ENCODE measurements at places on chromosomes 12 and 14.

GRCh38 chr12:106583242-106584103, 669 bp downstream of the RFX4 start:
- no peak overlapping the region for H3K4me3 ChIP-seq
- H3K27me3 ChIP-seq: peaks cover 3% of the 10 kb centered on the region
- H3K36me3 ChIP-seq: no peaks in the 10 kb centered on the region
- H3K4me1 ChIP-seq: no peaks in the 10 kb centered on the region
- no peak overlapping the region for H3K27ac ChIP-seq
- no peak for DNase-seq

GRCh38 chr14:101109347-101109638, 205.8 kb upstream of the RTL1 start:
- no peak for DNase-seq
- H3K27me3 ChIP-seq: no peaks in the 10 kb centered on the region
- no peak overlapping the region for H3K4me3 ChIP-seq
- H3K36me3 ChIP-seq: no peaks in the 10 kb centered on the region

GRCh38 chr12:2641761-2642160, 153.0 kb upstream of the FKBP4 start:
- no peak overlapping the region for H3K27ac ChIP-seq
- no peaks in the 10 kb centered on the region for H3K4me1 ChIP-seq
- H3K36me3 ChIP-seq: no peaks in the 10 kb centered on the region
- no peak overlapping the region for H3K4me3 ChIP-seq

- no peaks in the 10 kb centered on the region for H3K36me3 ChIP-seq
- no peaks in the 10 kb centered on the region for H3K4me1 ChIP-seq
- H3K4me3 ChIP-seq: no peak overlapping the region
- no peak overlapping the region for H3K27ac ChIP-seq
These were observed 139.0 kb upstream of the CCDC198 start for GRCh38 chr14:57632649-57633048.

DNA sequence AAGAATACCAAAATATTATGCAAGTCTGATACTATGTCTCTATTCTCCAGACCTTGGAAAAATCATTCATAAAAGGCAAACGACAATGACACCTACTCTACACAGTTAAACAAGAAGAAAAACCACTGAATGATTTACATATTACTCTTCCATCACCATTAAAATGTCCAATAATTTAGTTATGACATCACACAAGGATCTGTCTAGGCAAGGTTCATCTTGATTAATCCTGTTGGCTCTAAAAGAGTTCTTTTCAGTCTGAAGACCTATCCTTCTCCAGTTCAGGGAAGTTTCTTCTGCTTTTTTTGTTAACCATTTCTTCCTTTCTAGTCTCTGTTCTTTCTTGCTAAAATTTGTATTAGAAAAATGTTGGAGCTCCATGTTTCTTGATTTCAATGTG, 64.0 kb downstream of the OSBPL8 start:
- H3K4me3 ChIP-seq: no peak overlapping the region
- no peaks in the 10 kb centered on the region for H3K27me3 ChIP-seq
- DNase-seq: no peak
- no peaks in the 10 kb centered on the region for H3K4me1 ChIP-seq
- H3K27ac ChIP-seq: no peak overlapping the region

- no peak within 1 kb of the TSS for H3K27ac ChIP-seq
- no peak within 1 kb of the TSS for H3K4me3 ChIP-seq
- peaks cover 36% of the 10 kb centered on the region for H3K27me3 ChIP-seq
- DNase-seq: no peak
- no peaks in the 10 kb centered on the region for H3K36me3 ChIP-seq
These were observed at the start of gene ARHGEF25 for GRCh38 chr12:57611108-57611826. Gene ARHGEF25, plus strand, starts transcription at chr12:57611435. Its CDS starts 460 bp downstream, at chr12:57611895.

- no peak overlapping the region for H3K4me3 ChIP-seq
- H3K27me3 ChIP-seq: peaks cover 9% of the 10 kb centered on the region
- no peaks in the 10 kb centered on the region for H3K4me1 ChIP-seq
- DNase-seq: no peak
- H3K27ac ChIP-seq: no peak overlapping the region
These were observed 109.3 kb upstream of the EVL start for GRCh38 chr14:99955826-99956455.

DNA sequence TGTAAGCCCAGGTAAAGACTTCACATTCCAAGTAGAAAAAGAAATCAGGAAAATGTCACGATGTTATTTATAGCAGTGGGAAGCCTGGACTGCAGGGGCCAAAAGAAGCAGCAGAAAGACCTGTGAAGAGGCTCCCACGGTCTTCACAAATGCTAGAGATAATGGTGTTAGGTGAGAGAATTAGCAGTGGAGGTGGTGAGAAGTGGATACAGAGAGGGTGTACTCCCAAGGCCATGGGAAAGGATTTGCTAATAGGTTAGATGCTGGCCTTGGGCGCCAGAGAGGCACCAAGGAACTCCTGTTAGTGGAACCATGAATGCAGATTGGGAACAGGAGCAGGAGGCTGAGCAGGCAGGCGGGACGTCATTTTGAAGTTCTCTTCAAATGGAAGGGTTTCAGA, 386.1 kb downstream of the C12orf75 start:
- no peaks in the 10 kb centered on the region for H3K36me3 ChIP-seq
- DNase-seq: no peak
- no peak overlapping the region for H3K27ac ChIP-seq
- no peak overlapping the region for H3K4me3 ChIP-seq
- no peaks in the 10 kb centered on the region for H3K4me1 ChIP-seq
- peaks cover 35% of the 10 kb centered on the region for H3K27me3 ChIP-seq

- H3K36me3 ChIP-seq: peaks cover 39% of the 10 kb centered on the region
- H3K4me1 ChIP-seq: no peaks in the 10 kb centered on the region
- DNase-seq: no peak
- H3K27ac ChIP-seq: no peak overlapping the region
These were observed 17.8 kb downstream of the POMT2 start for GRCh38 chr14:77302926-77303325.

GRCh38 chr12:47410383-47410782, 295.4 kb downstream of the RPAP3 start:
- H3K27ac ChIP-seq: no peak overlapping the region
- H3K27me3 ChIP-seq: no peaks in the 10 kb centered on the region
- no peak overlapping the region for H3K4me3 ChIP-seq
- no peaks in the 10 kb centered on the region for H3K36me3 ChIP-seq

- no peak overlapping the region for H3K27ac ChIP-seq
- peaks cover 22% of the 10 kb centered on the region for H3K27me3 ChIP-seq
- no peaks in the 10 kb centered on the region for H3K4me1 ChIP-seq
- no peaks in the 10 kb centered on the region for H3K36me3 ChIP-seq
These were observed 64.9 kb upstream of the KCNA5 start for GRCh38 chr12:4978737-4979136.

DNA sequence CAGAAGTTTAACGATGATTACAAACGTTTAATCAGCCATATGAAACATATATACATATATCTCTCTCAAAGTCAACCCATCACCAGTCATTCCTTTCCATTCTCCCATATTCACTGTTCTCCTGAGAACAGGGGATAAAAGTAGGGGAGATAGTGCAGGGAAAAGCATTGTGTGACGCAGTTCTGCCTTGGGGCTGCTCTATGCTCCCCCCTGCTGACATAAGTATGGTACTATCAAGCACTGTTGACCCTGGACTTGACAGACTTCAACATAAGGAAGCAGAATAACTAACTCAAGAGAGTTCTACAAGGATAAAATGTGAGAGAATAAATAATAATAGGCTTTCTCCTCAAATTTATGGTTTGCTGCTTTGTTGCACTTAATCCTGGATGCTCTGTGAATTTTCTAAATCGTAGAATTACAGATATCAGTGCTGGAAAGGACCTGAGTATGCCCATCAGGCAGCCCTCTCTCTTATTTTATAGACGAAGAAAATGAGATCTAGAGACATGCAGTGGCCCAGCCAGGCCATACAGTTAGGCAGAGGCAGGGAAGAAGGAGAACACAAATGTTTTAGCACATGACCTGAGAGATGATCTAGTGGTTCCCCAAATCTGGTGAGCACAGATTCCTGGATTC, 87.2 kb downstream of the SCN8A start:
- no peaks in the 10 kb centered on the region for H3K27me3 ChIP-seq
- no peak overlapping the region for H3K4me3 ChIP-seq
- DNase-seq: peak; percentile 49

- H3K36me3 ChIP-seq: no peaks in the 10 kb centered on the region
- no peak overlapping the region for H3K27ac ChIP-seq
- H3K27me3 ChIP-seq: no peaks in the 10 kb centered on the region
- no peak overlapping the region for H3K4me3 ChIP-seq
- DNase-seq: no peak
These were observed 59.1 kb upstream of the OTOGL start for GRCh38 chr12:80040075-80040738.

- no peak overlapping the region for H3K27ac ChIP-seq
- no peaks in the 10 kb centered on the region for H3K27me3 ChIP-seq
- no peak for DNase-seq
- no peaks in the 10 kb centered on the region for H3K36me3 ChIP-seq
- no peaks in the 10 kb centered on the region for H3K4me1 ChIP-seq
These were observed 209.2 kb downstream of the C12orf75 start for GRCh38 chr12:105539735-105540134.

GRCh38 chr12:53097564-53098353, at the start of gene IGFBP6:
Gene IGFBP6, plus strand, starts transcription at chr12:53097667. Its CDS starts 51 bp downstream, at chr12:53097718.
- H3K4me1 ChIP-seq: peaks cover 20% of the 10 kb centered on the region
- no peak within 1 kb of the TSS for H3K27ac ChIP-seq
- peaks cover 42% of the 10 kb centered on the region for H3K27me3 ChIP-seq

DNA sequence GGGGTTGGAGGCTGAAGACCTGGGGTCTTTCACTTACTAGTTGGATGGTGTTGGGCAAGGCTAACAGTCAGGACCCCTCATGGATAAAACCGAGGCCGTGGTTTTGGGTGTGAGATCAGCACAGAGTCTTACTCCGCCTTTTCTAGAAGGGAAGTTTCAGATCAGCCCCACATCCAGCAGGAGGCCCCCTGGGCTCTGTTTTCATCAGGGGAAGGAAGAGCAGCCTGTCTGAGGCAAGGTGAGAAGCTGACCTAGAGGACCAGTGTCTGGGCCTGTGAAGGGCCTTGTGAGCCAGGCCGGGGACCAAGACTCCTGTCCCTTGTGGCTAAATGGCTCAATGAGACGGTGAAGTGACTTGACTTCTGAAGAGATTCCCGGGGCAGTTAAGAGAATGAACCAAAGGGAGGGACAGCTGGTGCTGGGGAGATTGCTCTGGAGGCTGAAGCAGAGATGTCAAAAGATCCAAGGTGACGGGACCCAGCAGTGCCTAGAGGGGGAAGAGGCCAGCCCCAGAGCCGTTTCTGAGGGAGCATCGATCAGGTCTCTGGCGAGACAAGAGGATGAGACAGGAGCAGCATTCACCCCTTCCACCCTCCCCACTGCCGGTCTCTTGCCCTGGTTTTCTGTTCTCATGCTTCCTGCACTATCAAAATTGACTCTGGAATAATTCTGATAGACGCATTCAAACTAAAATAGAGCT, 40.1 kb upstream of the TSPAN9 start:
- DNase-seq: no peak
- H3K36me3 ChIP-seq: no peaks in the 10 kb centered on the region
- H3K27ac ChIP-seq: no peak overlapping the region
- H3K4me1 ChIP-seq: no peaks in the 10 kb centered on the region
- peaks cover 6% of the 10 kb centered on the region for H3K27me3 ChIP-seq

DNA sequence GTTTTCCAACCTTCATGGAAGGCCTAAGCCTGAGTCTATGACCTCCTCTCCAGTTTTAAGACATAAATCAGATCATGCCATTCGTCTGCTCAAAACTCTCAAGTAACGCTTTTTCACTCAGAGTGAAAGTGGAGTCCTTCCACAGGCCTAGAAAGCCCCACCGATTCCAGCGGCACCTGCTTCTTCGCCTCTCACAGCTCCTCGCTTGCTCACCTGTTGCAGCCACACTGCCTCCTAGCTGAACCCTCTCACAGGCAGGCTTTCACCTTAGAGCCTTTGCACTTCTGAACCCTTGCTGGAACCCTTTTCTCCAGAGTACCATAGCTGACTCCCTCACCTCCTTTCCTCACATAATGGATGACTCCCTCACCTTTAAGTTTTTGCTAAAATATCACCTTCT, 301.1 kb downstream of the ZFP36L1 start:
- no peaks in the 10 kb centered on the region for H3K27me3 ChIP-seq
- no peaks in the 10 kb centered on the region for H3K36me3 ChIP-seq
- H3K27ac ChIP-seq: no peak overlapping the region
- DNase-seq: no peak

GRCh38 chr12:109944561-109945359, 44.7 kb downstream of the TCHP start:
- no peak for DNase-seq
- no peaks in the 10 kb centered on the region for H3K27me3 ChIP-seq
- H3K4me3 ChIP-seq: no peak overlapping the region

- H3K27ac ChIP-seq: no peak overlapping the region
- H3K4me1 ChIP-seq: peaks cover 4% of the 10 kb centered on the region
- peaks cover 47% of the 10 kb centered on the region for H3K36me3 ChIP-seq
- no peaks in the 10 kb centered on the region for H3K27me3 ChIP-seq
- H3K4me3 ChIP-seq: no peak overlapping the region
- peak; percentile 78 for DNase-seq
These were observed 9.5 kb downstream of the NOC4L start for GRCh38 chr12:132153501-132154340.

DNA sequence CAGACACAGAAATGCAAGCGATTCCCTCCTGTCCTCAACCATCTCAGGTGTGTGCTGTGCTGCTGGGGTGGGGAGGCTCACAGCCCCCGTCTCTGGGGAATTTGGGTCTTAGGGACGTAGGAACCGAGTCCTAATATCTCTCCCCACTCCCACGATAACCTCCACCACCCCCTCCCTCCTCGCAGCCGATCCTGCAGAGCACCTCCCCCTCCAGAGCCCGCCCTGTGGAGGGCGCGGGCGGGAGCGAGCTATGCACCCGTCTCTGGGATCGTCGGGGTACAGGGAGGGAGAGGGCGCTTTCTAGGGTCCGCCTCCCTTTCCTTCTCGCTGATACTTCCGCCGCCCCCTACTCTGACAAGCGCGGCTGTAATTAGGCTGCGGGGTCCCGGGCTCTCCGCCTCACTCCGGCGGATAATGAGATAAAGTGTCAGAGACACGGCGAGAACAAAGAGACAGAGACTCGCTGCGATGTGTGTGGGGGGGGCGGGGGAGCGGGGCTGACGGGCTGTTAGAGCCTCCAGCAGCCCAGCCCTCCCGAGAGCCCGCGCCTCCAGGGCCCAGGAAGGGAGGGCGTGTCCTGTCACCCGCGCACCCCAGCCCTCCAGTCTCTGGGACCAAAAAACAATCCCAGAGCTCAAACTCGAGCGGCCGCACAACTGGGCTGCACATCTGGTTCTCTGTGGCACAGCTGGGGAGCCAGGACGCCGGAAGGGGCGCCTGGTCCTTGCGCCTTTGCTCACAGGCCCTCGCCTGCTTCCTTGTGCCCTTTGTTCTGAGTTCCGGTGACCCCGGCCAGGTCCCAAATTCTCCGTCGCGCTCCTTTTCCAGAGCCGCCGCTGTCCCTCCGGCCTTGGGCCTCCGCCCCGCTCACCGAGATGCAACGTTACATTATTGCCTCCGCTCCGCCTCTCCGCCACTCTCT, 8.7 kb downstream of the SHMT2 start:
- peaks cover 22% of the 10 kb centered on the region for H3K36me3 ChIP-seq
- H3K4me1 ChIP-seq: peaks cover 32% of the 10 kb centered on the region
- H3K4me3 ChIP-seq: no peak overlapping the region
- peaks cover 14% of the 10 kb centered on the region for H3K27me3 ChIP-seq
- no peak overlapping the region for H3K27ac ChIP-seq
